ENCODE measurements at places on chromosomes 3 and 15.
A peak's percentile ranks its signal among the peaks of the same experiment; 100 is the strongest.

GRCh38 chr3:123861081-123861836 is 22.9 kb downstream of the MYLK start:
- DNase-seq: peak; percentile 49

DNA sequence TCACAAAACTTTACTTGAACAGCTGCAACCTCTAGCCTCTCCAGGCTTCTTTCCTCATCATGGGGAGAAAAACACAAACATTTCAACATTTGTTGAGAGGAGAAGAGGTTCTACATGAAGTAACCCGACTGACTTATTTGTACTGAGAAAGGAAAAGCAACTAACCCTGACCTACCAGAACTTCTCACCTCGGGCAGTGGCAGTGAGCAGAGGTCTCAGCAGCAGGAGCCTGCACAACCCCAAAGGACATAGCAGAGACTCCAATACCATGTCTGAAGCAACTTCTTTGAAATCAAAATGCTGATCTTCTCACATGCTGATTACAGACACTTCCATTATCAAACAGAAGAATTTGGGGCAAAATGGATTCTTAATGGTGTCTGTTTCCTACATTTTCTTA is 1085.6 kb upstream of the CFAP20DC start:
- no peak for DNase-seq

DNA sequence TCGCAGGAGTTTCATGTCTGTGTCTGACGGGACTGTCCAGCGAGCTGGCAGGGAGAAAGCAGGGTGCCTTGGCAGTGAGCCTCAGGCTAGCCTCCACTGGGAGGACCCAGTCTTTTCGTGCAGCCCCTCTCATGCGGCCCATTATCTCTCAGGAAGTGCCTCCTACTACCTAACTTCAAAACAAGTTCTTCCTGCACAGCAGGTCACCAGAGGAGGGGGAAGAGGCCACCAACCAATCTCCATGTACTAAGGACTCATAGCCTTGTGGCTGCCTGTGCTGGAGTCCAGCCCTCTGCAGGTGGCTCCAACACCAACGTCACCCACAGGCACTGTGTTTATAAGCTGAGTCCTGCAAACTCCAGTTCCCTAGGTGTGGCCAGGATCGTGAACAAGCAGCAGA is 4.8 kb downstream of the VIPR1 start:
- DNase-seq: peak; percentile 31

GRCh38 chr3:152257563-152258035 is 11.1 kb upstream of the MBNL1 start:
- no peak for DNase-seq

- DNase-seq: no peak
These were observed 139.0 kb downstream of the FAM43A start for GRCh38 chr3:194824701-194825111.

DNA sequence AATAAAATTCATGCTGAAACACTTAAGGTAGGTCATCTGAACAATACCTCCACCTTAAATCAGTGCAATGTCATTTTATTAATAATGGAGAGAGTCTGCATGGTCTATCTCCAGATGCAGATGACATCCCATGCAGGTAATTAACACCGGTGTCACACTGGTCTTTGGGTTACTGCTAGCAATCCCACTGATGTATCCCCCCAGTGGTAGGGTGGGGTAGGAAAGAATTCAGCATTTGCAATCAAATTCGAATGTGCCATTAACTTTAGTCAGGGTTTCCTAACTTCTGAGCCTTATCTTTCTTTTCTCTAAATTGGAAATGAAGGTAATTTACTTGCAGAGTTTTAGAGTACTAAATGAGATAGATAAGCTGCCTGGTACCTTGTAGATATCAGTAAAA is 44.4 kb downstream of the KIF15 start:
- no peak for DNase-seq

- DNase-seq: no peak
These were observed 50.0 kb upstream of the TRPM1 start for GRCh38 chr15:31151301-31152233.

DNA sequence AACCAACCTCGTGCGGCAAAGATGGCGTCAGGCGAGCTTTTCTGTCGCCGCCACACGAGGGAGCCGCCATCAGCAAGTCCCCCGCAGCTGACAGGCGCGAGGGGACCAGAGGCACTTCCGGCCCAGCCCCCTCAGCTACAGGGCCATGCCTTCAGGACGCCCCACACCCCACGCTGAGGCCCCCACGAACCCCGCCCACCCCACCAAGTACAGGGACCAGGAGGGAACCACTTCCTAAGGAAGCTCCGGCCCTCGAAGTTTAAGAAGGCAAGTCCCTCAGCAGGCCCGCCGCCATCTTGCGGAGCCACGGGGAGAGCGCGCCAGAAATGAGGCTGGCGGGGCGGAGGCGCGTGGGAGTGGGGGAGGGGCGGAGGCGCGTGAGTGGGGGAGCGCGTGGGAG is 790 bp downstream of the DAZL start:
- no peak for DNase-seq

- no peak for DNase-seq
These were observed 88.3 kb downstream of the PDZRN3 start for GRCh38 chr3:73536336-73536895.

DNA sequence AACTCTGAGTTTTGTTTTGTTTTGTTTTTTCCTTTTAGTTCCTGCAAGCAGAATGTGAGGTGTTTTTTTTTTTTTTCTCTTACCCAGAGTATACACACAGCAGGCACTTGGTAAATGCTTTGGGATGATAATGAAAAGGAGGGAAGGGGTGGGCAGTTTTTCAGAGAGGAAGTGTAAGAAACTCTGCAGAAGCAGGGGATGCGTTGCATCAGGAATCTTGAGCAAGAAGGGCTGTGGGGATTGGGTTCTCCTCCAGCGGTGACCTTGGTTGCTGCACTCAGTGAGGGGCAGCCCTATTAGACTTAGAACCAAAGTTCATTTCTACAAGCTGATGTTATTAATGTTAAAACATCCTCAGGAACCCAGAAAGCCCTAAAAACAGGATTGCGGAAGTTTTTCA is 32.2 kb upstream of the TMEM158 start:
- no peak for DNase-seq

DNA sequence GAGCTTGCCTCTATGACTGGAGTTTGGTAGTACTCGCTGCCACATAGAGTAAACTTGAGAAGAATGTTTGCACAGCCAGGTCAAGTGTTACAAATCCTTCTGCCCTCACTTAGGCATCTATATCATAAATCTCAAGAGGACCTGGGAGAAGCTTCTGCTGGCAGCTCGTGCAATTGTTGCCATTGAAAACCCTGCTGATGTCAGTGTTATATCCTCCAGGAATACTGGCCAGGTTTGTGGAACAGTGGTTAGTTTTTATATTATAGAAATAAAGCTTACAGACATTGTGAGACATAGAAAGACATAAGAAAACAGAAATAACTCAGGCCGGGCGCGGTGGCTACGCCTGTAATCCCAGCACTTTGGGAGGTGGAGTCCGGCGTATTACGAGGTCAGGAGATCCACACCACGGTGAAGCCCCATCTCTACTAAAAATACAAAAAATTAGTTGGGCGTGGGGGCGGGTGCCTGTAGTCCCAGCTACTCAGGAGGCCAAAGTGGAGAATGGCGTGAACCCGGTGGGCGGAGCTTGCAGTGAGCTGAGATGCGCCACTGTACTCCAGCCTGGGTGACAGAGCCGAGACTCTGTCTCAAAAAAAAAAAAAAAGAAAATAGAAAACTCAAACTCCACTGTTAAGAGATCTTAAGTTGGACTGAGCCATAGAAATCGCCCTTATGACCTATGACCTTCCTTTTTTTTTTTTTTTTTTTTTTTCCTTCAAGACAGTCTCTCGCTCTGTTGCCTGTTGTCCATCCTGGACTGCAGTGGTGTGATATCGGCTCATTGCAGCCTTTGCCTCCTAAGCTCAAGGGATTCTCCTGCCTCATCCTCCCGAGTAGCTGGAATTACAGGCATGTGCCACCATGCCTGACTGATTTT is 2.2 kb downstream of the RPSA start:
- no peak for DNase-seq

- DNase-seq: no peak
These were observed 68.4 kb upstream of the LARS2 start for GRCh38 chr3:45319996-45320305.

GRCh38 chr15:90617171-90617570 is 87.4 kb downstream of the CRTC3 start:
- DNase-seq: no peak

GRCh38 chr3:186530415-186530814 is 13.8 kb downstream of the CRYGS start:
- DNase-seq: no peak

GRCh38 chr3:12356175-12356574 is 67.3 kb downstream of the PPARG start:
- DNase-seq: no peak

- DNase-seq: no peak
These were observed 517.9 kb downstream of the MECOM start for GRCh38 chr3:169145540-169146178.

DNA sequence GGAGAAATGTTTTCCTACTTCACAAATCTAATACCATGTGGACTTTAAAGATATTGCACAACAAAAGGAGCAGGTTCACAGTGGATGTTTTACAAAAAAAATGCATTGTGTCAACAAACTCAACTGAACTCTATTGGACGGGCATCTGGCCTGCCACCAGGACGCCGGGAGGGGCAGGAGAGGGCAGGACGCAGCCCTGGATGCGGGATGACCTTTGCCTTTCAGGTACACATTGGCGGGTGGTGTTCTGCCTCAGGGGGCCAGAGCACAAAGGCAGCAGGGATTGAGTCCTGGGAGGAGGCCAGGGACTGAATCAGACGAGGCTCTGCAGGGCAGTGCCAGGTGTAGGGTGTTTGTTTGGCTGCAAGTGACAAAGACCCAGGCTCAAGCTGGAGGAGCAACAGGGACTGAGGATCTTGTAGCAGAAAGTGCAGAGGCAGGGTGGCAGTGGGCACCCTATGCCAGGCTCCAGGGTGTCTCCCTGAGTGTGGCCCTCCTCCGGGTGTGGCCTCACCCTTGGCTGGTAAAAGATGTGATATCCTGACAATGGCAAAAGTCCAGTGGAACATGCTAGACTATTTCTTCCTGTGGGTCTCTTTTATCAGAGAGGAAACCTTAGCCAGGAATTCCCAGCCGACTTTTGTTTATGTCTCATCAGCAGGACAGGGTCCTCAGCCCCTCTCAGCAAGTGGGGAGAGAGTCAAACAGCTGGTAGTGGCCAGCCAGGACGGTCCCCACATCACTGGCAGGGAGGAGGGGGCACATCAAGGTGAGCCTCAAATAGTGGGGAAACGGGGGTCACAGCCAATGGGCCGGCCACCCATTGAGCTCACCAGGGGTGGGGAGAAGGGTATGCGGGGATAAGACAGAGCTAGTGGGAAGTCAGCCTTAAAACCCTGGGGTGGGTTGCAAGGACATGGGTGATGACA is 29.7 kb upstream of the KLF13 start:
- no peak for DNase-seq

DNA sequence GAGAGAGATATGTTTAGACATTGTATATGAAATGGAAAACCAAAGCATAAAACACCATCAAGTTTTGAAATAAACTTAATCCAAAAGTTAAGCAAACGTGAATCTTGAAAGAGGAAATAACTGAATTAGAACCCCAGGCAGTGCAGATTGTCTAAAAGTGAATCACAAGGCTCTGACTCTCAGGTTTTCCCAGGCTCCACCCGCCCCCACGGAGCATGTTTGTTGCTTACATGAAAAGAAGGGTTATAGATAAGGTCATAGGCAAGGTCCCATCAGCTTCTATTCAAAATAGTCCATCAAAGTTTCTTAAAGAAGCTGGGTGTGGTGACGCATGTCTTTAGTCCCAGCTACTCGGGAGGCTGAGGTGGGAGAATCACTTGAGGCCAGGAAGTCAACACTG is 29.0 kb upstream of the SLMAP start:
- peak; percentile 88 for DNase-seq

DNA sequence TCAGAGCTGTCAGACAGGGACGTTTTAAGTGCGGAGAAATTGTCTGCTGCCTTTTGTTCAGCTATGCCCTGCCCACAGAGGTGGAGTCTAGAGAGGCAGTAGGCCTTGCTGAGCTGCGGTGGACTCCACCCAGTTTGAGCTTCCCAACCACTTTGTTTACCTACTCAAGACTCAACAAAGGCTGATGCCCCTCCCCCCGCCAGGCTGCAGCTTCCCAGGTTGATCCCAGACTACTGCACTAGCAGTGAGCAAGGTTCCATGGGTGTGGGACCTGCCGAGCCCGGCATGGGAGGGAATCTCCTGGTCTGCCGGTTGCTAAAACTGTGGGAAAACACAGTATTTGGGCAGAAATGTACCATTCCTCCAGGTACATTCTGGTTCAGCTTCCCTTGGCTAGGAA is 282.1 kb downstream of the VGLL3 start:
- DNase-seq: peak; percentile 7

DNA sequence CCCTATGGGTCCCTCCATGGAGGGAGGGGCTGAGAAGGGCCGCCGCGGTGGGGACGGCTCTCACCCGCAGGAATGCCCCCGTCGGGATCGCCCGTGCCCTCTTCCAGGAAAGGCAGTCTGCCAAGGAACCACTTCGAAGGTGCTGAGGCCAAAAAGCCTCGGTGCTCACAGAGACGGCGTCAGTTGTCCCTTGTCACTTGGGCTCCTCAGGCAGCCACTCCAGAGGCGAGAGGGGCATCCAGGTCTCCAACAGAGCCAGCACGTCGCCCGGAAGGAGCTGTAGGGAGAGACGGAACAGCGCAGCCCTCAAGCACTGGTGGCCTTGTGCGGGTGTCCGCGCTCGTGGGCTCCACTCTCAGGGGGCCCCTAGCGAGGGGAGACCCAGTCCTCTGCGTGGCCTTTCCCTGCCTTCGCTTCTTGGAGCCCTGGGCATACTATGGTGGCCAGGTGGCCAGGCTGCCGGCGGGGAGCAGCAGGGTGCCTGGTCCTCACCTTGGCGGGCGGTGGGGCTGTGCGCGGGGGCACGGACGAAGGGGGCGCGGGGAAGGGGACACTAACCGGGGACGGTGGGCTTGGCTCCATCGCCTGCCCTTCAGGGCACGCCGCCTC is 994 bp downstream of the MESP1 start:
- DNase-seq: no peak

- DNase-seq: no peak
These were observed 534.2 kb downstream of the NSUN3 start for GRCh38 chr3:94596887-94597566.

- DNase-seq: no peak
These were observed 1043.6 kb downstream of the DIPK2A start for GRCh38 chr3:145015253-145015652.

GRCh38 chr3:137792626-137793271 is 28.6 kb downstream of the SOX14 start:
- DNase-seq: peak; percentile 12

- peak; percentile 50 for DNase-seq
These were observed 13.3 kb upstream of the SOX2 start for GRCh38 chr3:181698263-181698954.

DNA sequence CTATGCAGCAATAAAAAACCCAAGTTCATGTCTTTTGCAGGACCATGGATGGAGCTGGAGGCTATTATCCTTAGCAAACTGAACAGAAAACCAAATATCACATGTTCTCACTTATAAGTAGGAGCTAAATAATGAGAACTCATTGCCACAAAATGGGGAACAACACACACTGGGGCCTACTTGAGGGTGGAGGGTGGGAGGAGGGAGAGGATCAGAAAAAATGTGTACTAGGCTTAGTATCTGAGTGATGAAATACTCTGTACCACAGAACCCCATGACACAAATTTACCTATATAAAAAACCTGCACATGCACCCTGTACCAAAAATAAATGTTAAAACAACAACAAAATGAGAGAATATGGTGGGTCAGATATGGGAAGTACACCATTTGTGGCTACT is 49.6 kb upstream of the AADACL2 start:
- no peak for DNase-seq

GRCh38 chr15:28943611-28944230 is 57.9 kb downstream of the APBA2 start:
- no peak for DNase-seq
